ENCODE measurements at places on chromosomes 13 and 19.

DNA sequence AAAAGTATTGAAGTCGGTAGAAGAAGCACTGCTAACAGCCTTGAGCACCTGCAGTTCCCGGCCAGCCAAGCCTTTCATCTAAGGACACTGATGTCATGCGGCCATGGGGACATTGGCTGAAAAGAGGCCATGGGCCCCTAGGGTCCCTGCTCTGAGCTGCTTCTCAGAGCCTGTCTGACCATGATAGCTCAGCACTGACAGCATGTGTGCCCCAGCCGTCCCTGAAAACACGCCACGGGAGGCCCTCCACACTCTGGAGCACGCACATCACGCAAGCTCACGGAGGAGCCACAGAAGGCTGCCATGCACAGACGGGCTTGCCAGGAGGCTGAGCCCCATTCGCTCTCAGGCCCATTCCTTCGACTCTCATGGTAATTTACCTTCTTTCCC, 51.8 kb downstream of the MLLT1 start:
- no peak for DNase-seq

- no peak for DNase-seq
Observed at GRCh38 chr19:56400485-56400884, 3.6 kb upstream of the ZNF583 start.

DNA sequence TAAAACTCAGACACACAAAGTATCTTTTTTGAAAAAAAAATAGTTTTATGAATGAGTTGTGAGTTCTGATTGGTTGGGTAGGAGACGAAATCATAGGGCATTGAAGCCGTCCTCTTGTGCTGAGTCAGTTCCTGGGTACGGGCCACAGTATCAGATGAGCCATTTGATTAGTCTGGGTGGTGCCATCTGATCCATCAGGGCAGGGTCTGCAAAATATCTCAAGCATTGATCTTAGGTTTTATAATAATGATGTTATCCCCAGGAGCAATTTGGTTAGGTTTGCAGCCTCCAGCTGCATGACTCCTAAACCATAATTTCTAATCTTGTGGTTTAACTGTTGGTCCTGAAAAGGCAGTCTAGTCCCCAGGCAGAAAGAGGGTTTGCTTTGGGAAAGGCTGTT, 1310.6 kb downstream of the SLITRK1 start:
- no peak for DNase-seq

GRCh38 chr19:42207767-42208271, 9.7 kb downstream of the DEDD2 start:
- no peak for DNase-seq

GRCh38 chr19:7328647-7329046, 20.1 kb upstream of the ARHGEF18 start:
- DNase-seq = no peak

Data from mesendoderm (in vitro differentiated cells).